ENCODE measurements at places on chromosomes 4 and X.

GRCh38 chr4:62661821-62662220 lies 1461.7 kb downstream of the ADGRL3 start:
- no peak for DNase-seq

- no peak for DNase-seq
Measured at GRCh38 chr4:6469144-6469543, 3.3 kb downstream of the PPP2R2C start.

GRCh38 chr4:54800831-54801530 lies 143.2 kb downstream of the KIT start:
- DNase-seq, result no peak

DNA sequence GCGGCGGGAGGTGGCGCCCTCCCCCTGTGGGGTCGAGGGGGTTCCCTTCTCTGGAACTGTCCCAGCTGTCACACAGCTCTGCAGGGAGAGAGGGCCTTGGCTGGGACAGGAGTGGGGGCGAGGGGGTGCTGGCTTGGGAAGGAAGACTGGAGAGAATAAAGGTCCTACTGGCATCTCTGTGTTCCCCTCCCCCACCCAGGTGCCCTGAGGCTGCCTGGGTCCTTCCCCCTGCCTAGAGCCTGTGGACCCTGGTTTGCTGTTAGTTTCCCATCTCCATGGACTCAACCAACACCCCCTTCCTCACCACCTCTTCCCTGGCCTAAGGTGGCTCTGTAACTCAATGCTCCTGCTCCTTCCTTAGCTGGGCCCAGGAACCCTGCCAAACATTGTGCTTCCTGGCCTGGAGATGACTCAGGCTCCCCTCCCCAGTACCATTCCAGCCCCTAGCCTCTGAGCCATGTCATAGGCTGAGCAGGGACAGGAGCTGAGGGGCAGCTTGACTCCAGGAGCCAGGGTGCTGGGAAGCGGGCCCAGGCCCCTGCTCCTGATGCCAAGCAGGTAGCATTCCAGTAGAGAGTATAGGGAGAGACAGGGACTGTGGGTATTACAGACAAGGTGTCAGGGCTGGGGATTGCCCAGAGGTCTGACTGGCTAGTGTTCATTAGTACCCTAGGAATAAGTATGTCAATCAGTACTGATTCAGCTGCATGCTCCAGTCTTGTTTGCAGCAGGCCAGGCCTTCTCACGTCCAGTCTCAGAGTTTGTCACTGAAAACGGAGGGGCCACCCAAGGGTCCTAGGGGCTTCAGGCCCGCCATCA lies 100.7 kb downstream of the EFNB1 start:
- DNase-seq, result no peak

DNA sequence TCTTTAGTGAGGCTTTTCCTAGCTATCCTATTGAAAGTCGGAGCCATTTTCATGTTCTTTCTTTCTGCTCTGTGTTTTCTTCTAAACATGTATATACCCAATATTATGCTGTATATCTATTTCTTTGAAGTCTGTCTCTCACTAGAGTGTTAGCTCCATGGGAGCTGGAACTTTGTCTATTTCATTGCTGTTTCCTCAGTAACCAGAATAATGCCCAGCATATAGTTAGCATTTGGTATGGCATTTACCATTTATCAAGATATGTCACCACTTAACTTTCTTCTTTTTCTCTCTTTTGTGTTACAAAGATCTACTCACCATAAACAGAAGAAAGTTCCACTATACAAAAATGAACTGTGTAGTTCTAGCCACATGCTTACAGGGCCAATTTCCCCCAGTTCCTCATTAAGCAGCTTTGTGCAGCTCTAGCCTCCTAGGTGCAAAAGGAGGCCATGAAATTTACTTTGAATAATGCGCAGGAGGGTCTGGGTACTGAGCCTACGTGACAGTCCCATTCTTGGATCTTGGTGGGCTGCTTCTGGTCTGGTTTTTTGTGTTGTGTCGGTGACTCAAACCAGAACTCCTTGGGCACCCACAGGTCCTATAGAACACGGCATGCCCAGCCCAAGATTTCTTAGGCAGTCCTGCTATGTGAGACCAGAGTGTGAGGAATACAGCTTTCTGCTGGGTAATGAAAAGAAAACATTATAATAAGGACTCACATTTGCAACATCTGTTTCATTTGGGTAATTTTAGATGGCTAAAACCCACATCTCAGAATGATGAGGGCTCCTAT lies 302.3 kb upstream of the IGFBP7 start:
- no peak for DNase-seq

GRCh38 chrX:78331708-78332107 lies 4.3 kb upstream of the CYSLTR1 start:
- DNase-seq, result no peak

Measured in stimulated activated CD8-positive, alpha-beta memory T cell treated with anti-CD3 and anti-CD28 coated beads, Interleukin-7, amount 100 ng/mL, for 24 hours (primary cell).